Foreskin fibroblast (primary cell): ENCODE measurements at places on chromosomes 4 and X.

DNA sequence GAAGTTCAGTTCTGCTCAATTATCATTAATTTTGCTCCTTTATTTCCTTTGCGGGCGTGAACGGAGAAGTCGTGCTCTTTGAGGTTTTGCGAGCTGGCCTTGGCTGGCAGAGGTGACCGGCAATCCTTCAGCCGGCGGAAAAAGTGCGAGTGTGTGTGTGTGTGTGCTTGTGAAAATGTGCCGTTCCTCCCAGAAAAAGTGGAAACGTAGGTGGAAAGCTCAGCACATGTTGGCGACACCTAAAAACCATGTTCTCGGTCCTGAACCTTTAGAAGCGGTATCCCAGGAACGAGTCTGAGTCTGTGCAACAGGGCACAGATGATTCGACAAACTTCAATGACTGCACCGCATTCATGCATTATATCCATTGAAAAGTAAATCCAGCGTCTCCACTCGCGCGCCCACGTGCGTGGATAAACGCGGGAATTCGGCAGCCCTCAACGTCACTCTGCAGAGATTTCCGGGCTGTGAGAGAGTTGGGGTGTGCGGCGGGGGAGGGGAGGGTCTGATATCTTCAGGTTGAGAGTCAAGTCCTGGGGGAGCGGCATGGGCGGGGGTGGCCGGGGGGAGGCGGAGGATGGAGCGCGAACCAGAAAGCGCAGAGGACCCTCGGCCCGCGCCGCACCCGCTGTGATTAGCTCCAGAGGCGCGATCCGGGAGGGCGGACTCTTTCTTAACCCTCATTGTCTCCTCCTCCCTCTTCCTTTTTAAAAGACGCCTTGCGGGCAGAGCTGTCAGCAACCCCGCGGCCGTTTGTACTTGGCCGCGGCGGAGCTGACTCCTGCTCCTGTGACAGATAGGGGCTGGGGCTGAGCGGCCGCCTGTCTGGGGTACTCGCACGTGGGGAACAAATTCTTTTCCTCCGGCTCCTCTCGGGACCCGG is at the start of gene SHISA3:
Gene SHISA3, plus strand, starts transcription at position 737 of the 883 bp plus-strand sequence. CDS start 569 bp downstream, outside the sequence.
- DNase-seq: peak; percentile 15

- DNase-seq: no peak
These were observed 187.8 kb upstream of the NHS start for GRCh38 chrX:17187136-17187756.

GRCh38 chr4:3257556-3258482 is 8.9 kb downstream of the MSANTD1 start:
- peak; percentile 45 for DNase-seq

- no peak for DNase-seq
These were observed 622.7 kb downstream of the PCDH18 start for GRCh38 chr4:136909626-136910025.

- DNase-seq: no peak
These were observed 346.5 kb upstream of the FAT1 start for GRCh38 chr4:187070158-187070557.

DNA sequence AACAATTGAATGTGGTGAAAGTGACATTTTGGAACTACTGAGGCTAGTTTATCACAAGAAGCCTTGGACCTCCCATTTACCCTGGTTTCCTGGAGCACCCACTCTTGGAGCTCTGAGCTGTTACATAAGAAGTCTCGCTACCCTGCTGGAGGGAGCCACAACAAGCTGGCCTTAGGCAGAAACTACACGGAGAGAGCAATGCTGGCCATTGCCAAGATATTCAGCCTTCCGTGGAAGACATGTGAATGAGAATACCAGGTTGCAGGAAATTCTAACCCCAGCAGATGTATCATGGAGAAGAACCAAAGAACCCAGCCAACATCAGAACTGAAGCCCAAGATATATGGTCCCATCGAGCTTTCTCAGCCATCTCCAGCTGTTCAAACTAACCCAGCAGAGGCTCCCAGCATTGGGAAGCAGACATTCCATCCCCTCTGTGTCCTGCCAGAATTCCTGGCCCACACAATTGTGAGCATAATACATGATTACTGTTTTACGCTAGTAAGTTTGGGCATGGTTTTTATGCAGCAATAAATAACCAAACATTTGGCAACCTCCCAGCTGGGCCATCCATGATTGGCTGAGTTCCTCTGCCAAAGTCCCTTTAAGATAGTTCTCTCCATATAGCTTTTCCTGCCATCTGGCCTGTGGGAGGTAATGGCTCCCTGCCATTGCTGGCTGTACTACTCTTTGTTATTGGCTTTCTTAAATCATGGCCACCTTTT is 17.9 kb upstream of the PDE5A start:
- DNase-seq: peak; percentile 23

- no peak for DNase-seq
These were observed 107.8 kb downstream of the ARHGAP10 start for GRCh38 chr4:147839663-147840062.

DNA sequence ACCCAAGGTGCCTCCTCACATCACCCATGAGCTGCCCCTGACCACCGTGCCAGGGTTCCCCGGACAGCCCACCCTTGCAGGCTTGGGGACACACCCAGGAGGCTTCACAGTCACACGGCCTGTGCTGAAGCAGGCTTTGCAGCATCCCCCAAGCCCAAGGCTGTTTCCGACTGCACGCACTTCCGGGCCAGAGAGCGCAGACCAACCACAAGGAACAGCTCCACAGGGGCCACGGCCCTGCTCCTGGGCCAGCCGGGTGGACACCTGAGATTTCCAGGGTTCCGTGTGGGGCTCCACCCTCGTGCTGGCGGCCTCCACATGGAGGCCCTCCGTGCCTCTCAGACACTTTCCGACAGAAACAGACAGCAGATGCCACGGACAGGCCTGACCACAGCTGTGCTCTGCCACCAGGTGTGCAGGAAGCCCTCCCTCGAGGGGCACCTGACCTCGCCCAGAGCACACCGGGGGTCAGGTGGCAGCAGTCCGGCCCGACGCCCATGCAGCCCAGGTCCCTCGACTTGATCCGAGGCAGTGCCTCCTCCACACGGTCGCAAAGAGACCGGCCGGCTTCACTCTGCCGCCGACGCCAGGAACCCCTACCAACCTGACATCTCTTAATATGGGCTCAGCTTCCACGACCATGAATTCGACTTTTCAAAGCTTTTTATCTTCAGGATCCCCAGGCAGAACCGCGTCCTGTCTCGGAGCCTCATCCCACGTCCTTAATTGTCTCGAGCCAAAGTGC is 8.0 kb downstream of the CTBP1 start:
- no peak for DNase-seq

DNA sequence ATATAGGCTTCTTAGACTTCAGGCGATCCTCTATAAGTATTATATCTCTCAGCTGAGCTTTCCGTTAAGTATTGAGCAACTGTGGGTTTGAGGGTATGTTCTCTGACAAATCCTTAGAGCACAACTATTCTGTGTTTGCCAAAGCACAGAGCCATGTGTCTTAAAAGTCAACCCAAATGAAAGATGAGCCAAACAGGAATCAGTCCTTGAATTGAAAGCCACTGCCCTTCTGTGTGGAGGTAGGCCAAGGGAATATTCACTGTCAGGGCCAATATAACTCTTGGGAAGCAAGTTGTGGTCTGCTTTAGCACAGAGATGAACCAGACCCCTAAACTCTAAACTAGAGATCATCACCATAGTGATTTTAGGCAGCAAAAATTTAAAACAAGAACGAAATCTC is 164.0 kb downstream of the STAG2 start:
- peak; percentile 7 for DNase-seq

DNA sequence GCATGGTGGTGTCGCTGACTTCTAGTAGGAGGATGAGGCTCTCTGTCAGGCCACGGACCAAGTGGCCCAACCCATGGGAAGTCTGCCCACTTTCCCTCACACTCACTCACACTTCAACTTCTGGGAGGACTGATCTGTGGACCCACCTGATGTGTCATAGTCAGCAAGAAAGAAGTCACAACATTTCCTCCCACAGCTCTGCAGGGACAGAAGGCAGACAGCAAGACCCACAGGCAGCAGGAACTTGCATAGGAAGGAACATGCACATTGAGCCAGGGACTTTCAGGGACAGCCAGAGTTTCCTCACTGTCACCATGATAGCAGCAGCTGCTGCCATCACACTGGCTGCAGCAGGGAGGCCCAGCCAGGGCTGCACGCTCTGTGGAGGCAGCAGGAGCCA is 19.5 kb downstream of the XAGE5 start:
- no peak for DNase-seq

DNA sequence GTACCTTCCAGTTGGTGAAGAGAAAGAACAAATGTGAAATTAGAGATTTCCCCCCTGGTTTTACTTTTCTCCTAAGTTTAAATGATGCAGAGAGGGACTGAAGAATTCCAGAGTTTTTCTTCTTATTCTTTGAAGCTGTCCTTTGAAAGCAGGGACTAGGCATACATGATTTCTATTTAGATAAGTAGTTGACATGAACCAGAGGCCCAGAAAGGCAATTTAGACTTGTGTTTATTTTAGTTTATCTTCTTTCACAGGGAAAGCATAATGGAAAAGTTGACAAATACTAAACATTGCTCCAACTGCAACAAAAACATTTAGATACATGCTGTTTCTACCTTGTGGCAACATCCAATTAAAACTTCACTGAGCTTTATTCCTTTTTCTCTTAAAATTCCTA is 32.0 kb downstream of the PTPN13 start:
- DNase-seq: no peak

DNA sequence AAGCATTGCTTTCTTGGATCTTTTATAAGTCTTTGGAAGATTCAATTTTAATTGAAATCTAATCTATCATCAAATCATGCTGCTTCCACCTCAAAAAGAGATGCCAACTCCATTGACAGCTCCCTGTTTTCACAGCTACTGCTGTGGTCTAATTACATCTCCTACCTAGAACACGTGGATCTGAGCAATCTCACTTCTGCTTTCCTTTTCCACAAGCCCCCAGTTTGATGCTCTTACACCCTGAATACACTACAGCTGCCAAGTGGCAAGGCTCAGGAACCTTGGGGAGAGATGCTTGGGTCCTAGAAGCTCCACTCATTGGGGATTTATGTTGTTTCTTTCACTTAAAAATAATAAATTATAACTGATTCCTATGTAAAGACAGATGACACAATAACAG is 172.0 kb downstream of the CFAP299 start:
- DNase-seq: no peak

- DNase-seq: no peak
These were observed 825.8 kb upstream of the LCORL start for GRCh38 chr4:18847249-18847890.

- DNase-seq: no peak
These were observed 70.2 kb upstream of the LONRF3 start for GRCh38 chrX:118904218-118904617.

GRCh38 chr4:105767579-105767978 is 59.0 kb downstream of the GSTCD start:
- DNase-seq: no peak

- DNase-seq: no peak
These were observed 143.5 kb downstream of the SOWAHB start for GRCh38 chr4:76754439-76754838.

DNA sequence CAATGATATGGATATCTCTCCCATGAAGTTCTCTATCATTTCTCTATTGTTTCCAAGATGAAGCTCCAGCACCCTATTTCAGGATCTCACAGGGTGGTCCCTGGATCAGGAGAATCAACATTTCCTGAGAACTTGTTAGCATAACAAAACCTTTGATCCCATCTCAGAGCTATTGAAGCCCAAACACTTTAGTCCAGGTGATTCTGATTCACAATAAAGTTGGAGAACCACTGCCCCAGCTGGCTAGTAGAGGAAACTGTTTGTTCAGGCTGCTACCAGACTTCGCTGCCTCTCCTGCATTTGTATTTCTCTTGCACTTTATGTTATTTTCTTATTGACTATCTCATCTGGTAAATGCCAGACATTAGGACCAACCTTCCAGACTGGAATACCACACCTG is 65.4 kb downstream of the CEP44 start:
- DNase-seq: no peak

GRCh38 chr4:134936014-134936413 is 734.4 kb upstream of the PABPC4L start:
- no peak for DNase-seq

GRCh38 chrX:72727846-72728245 is 13.7 kb upstream of the PHKA1 start:
- no peak for DNase-seq

GRCh38 chrX:3651277-3651676 is 62.2 kb downstream of the PRKX start:
- peak; percentile 13 for DNase-seq

DNA sequence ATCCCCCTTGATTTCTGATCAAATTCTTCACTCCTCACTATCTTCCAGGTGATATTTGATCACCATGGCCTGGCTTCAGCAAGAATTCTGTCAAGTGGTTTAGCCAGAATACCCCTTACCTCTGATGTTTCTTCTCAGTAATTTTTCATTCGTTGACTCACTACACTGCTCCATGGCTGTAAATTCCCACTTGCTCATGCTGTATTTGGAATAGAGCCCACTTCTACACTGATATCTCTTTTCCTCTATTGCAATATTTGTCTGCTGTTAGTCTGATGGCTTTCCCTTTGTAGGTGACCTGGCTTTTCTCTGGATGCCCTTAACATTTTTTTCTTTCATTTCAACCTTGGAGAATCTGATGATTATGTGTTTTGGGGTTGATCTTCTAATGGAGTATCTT is 73.9 kb upstream of the DIPK2B start:
- DNase-seq: no peak

- DNase-seq: no peak
These were observed 297.0 kb upstream of the PUDP start for GRCh38 chrX:7444967-7445366.

DNA sequence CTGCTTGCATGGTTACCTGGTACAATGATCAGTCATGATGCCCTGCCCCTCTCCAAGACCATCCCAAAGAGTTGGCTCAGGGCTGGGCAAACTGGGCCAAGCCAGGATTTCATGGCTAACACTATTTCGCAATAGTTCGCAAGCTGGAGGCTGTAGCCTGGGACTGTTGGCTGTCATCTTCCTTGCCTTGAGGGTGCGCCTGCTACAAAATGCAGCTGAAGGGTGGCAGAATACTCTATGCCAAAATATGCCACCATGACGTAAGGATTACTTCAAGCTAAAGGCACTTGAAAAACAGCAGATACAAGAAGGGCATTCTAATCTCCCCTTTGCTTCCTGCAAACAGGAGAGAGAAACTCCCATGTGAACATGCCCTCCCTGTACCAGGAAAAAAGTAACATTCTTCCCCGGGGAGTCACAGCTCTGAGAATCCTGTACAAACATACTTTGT is 21.0 kb downstream of the SAT1 start:
- DNase-seq: no peak

DNA sequence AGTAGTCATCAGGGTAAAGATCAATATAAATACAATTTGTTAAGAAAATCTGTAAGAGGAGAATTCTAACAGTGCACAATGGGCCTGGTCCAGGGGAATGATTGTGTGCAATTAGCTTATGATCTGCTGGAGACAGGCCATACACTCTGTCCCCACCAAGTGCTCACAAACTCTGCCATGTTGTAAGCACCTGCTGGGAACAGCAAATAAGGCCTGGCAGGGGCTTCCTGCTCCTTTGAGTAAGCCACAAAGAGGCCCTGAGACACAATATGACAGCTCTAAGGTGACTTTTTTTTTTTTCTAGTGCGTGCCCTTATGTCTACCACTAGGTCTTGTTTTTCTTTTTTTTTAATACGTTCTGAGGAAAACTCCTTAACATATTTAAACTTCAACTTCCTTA is 866.3 kb upstream of the PCDH7 start:
- no peak for DNase-seq
